ENCODE measurements at places on chromosomes 3 and 15.

- no peak for DNase-seq
Measured at GRCh38 chr3:111820651-111821050, 38.4 kb upstream of the PHLDB2 start.

DNA sequence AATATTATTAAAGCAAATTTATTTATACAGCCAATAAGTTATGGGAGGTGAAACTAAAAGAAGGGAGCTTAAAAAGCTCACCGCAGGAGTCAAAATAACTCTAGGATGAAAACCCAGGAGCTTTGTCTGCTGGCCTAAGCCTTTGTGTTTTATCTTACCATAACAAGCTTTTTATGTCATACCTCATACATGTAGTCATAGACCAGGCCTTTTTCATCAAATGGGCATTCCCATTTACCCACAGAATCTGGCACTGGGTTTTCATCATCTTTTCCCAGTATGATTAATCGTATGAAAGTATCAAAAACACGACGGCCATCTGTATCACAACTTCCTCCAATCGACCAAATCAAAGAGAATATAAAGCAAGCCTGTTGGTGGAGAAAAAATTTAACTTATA lies 122.8 kb downstream of the DNAH12 start:
- DNase-seq = no peak

DNA sequence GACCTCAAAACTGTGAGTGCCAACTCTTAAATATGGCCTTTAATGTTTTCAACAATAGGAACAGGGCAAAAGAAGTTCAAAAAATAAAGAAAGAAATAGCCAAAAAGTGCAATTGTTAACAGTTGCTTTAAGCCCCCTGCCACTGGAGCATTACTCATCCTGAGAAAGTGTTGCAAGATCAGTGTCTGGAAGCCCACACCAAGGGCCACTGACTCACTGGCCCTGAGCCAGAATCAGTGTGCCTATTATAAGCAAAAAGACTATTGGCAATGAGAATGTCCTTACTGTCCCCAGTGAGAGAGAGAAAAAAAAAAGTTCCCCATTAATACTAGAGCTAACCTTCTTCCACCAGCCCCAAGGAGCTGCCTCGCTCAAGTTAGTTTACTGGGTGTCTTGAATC lies 480.1 kb upstream of the ZNF385D start:
- no peak for DNase-seq

- no peak for DNase-seq
Measured at GRCh38 chr3:71523628-71524027, 59.9 kb downstream of the FOXP1 start.
